Effector CD8-positive, alpha-beta T cell (primary cell): ENCODE measurements at places on chromosomes 16 and 17.

DNA sequence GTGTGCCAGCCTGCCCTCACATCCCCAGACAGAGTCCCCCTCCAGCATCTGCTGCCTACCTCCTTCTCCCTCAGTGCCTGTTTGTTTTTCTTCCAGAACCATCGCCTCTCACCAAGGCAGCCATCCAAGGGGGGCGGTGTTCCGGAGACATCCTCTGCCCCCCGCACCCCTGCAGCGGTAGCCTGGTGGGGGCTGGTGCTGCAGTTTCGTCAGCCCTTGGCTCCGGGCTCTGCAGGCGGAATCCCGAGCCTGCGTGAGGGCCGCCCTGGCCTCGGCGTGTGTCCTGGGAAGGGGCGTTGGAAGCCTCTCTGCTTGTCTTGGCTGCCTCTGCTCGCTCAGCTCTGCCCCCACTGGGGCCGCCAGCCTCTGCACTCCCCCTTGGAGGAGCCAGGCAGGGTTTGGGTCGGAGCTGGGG, 126.0 kb upstream of the CIBAR2 start:
- no peak for DNase-seq

GRCh38 chr17:73757420-73757819, 113.2 kb upstream of the SDK2 start:
- DNase-seq, result no peak

GRCh38 chr17:20170085-20170484, 160.9 kb downstream of the SPECC1 start:
- no peak for DNase-seq

DNA sequence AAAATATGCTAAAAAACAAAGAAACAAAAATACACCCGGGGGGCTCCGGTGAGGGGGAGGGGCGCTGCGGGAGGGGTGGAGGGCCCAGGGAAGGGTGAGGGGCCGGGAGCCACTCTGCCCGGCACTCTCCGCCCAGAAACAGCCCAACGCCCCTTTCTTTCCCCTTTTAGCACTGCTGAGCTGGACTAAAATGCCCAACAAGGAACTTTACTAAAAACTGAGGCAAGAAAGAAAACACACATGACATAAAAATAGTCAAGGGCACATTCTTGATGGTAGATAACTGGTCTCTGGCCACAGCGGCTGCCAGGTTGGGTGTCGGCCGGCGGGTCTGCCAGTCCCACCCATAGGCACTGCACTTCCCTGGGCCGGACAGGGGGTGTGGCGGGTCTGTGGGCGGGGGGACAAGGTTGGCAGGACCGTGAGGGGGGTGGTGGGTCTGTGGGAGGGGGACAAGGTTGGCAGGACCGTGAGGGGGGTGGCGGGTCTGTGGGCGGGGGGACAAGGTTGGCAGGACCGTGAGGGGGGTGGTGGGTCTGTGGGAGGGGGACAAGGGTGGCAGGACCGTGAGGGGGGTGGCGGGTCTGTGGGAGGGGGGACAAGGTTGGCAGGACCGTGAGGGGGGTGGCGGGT, 20.9 kb downstream of the METRNL start:
- no peak for DNase-seq

- DNase-seq, result no peak
Observed at GRCh38 chr17:45277992-45278391, 16.1 kb upstream of the SPATA32 start.

GRCh38 chr16:72073560-72074230, 10.7 kb downstream of the HPR start:
- no peak for DNase-seq

DNA sequence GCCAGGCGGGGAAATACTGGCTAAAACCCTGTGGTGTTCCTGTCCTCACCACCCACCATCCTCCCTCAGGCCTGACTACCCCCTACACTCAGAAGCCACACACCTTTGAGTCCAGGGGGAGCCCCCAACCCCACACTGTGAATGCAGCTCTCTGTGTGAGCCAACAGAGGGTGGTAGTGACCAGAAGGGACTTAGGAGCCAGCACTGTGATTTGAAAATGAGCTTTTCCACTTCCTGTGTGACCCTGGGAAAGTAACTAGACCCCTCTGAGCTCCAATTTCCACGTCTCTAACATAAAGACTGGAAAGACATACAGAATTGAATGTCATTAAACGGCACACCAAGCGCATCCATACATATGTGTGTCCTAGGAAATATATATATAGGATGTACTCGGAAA, 58.7 kb downstream of the SDK2 start:
- DNase-seq, result no peak

DNA sequence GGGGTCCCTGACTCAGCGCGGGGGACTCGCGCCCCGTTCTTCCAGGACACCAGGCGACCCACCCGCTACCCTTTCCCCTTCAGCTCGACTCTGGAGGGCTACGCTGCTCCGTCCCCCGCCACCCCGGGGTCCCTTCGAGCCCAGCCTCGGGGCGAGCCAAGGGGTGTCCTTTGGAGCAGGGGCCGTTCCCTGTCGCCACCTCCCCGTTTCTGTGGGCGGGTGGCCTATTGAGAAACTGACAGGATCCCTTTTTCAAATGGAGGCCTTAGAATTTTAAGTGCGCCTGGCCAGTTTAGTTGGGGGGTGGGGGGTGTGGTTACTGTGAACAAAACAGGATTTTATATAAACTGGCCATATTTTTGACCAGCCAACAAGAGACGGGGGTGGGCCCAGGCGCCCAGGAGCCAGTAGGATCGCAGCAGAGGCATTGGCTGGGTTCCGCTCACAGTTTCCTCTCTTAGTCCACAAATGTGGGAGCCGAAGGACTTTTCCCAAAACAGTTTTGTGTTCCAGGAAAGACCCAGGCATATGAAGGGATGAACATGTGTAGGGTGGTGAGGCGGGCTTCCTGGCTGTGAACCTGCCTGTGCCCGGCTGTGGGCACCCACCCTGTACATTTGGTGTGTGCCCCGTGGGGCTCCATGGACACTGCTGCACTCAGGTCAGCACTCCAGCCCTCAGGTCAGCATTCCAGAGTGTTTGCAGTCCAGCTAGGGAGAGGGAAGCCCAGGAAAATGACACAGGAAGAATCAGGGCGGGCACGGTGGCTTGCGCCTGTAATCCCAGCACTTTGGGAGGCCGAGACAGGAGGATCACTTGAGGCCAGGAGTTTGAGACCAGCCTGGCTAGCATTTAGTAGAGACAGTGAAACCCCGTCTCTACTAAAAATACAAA, 722 bp upstream of the TIMP2 start:
- no peak for DNase-seq

DNA sequence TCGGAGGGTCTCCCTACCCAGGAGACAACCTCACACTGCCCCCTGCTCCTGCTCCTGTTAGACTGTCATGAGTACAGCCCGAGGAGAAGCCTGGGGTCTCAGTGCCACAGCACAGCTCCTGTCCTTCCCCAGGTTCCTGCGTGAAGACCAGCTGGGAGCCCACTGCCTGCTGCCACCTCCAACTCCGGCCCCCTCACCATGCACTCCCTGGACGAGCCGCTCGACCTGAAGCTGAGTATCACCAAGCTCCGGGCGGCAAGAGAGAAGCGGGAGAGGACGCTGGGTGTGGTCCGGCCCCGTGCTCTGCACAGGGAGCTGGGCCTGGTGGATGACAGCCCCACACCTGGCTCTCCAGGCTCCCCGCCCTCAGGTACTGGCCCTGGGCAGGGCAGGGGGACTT, 16.2 kb downstream of the GLIS2 start:
- no peak for DNase-seq

- DNase-seq, result no peak
Observed at GRCh38 chr16:17211797-17212196, 259.0 kb downstream of the XYLT1 start.

GRCh38 chr17:32525122-32525521, 38.3 kb downstream of the CDK5R1 start:
- DNase-seq, result no peak

GRCh38 chr16:69644790-69645189, 79.0 kb downstream of the NFAT5 start:
- no peak for DNase-seq

GRCh38 chr16:84117494-84117843, 727 bp upstream of the MBTPS1 start:
- no peak for DNase-seq

GRCh38 chr16:57502048-57502775, 15.9 kb upstream of the DOK4 start:
- DNase-seq, result no peak

GRCh38 chr16:29154088-29154487, 169.2 kb downstream of the LAT start:
- no peak for DNase-seq

DNA sequence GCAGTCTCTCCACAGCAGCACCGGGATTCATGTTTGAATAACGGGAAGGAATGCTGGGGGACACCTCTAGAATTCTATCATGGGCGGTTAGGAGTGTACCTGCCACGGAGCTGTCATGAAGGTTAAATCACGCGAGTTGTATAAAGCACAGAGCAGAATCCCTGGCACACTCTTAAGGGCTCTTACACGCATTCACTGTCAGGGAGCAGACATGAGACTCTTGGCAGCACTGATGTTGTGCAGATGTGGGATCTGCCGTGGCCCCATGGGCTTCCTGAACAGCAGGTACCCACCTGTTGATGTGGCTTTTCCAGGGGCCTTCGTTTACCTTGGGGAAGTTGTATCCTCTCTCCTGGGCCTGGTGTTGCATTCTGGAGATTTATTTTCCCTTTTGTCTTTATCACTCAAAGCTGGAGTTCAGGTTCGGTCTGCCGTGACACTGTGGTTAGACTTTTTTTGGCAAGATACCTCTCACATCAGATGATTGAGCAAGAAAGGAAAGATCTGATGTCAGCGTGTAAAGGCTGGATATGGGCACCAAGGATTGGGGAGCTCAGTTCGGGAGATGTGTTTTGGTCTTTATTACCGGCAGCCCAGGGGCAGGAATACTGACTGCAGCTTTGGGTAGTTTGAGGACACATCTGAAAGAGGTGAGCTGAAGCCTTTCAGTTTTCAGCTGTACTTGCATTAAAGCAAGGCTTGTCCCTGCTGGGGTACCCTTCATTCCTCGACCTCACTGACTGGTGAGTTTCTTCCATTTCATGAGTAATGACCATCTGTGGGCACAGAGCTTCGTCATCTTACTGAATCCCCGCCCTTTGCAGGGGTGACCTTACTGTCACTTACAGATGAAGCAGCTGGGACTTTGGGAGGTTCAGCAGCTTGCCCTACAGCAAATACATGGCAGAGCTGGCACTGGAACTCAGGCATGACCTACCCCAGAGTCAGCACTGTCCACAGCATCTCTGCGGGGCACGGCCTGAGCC, 19.3 kb downstream of the KNOP1 start:
- no peak for DNase-seq

GRCh38 chr16:51982715-51983680, 563.9 kb downstream of the TOX3 start:
- DNase-seq, result no peak

GRCh38 chr17:51455931-51456330, 195.6 kb downstream of the UTP18 start:
- no peak for DNase-seq

- no peak for DNase-seq
Observed at GRCh38 chr17:29150161-29150560, 30.0 kb downstream of the MYO18A start.

DNA sequence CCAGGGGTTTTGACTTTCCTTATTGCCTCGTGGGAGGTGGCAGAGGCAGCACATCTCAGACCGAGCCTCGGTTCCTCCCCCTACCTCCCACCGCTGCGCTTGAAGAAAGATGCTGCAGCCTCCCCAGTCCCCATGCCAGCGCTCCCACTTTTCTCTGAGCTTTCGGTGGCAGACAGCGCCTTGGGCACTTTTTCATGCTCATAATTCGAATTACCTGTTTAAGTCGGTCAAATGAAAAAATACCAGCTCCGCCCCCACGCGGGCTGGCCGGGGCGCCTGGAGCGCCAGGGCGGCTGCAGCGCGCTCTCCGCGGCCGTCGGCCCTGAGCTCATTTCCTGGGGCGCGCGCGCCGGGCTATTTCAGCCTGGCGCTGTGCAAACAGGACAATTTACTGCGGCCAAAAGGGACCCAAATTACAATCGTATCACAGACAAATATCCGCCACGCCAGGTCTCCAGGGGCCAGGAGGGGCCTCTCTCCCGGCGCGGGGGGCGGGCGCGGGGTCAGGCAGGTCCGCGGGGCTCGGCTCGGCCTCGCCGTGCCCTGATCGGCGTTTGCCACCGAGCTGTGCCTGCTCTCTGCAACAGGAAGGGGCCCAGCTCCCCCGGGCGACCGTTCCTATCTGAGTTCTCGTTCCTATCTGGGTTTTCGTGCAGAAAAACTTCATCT, 45.0 kb downstream of the SOST start:
- DNase-seq, result no peak

- no peak for DNase-seq
Observed at GRCh38 chr16:87172632-87173031, 144.6 kb downstream of the C16orf95 start.

GRCh38 chr16:68179855-68180254, 56.1 kb downstream of the ESRP2 start:
- DNase-seq, result no peak

- peak; percentile 43 for DNase-seq
Observed at GRCh38 chr17:58329035-58329809, 627 bp upstream of the TSPOAP1 start.

DNA sequence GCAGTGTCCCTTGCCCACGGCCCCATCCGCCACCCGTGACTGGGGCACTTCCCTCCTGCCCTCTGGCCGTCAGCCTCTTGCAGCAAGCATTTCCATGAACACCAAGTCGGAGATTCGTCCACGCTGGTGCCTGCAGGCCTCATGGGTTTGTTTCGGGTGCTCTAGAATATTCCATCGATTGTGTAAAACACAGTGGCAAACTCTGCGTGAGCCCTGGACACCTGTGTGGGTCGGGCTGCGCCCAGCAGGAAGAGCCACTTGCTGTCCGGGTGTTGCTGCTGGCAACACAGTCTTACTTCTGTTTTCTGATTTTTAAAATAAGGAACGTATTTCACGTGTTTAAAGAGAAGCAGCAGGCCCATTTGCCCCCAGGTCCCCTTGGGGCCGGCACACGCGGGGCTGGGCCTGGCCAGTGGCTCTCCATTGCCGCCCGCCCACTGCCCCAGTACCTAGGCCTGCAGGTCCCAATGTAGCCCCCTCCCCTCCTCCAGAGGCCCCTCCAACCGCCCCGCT, 10.0 kb downstream of the CYBC1 start:
- no peak for DNase-seq

GRCh38 chr17:76673729-76674128, 30.2 kb upstream of the ST6GALNAC1 start:
- DNase-seq, result no peak

DNA sequence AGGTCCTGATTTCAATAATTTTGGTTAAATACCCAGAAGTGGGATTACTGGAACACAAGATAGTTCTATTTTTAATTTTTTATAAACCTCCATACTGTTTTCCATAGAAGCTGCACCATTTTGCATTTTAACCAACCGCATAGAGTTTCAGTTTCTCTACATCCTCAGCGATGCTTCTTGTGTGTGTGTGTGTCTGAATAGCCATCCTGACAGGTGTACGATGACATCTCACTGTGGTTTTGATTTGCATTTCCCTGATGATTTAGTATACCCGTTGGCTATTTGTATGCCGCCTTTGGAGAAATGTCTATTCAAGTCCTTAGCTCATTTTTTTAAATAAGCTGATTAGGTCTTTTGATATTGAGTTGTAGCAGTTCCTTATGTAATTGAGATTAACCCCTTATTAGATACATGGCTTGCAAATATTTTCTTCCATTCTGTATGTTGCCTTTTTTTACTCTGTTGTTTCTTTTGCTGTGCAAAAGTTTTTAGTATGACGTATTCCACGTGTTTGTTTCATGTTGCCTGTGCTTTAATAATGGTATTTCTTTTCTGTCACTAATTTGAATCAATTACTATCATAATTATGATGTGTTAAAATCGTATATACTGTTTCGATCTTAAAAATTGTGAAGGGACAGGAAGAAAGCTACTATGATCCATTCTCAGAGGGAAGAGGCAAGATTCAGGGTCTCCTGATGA, 227.2 kb upstream of the MON1B start:
- DNase-seq, result no peak

GRCh38 chr16:35102780-35103403, 1643.5 kb downstream of the TP53TG3F start:
- DNase-seq, result no peak
